PC-9 (cell line): ENCODE measurements at places on chromosomes 2 and 18.

GRCh38 chr2:25690058-25690457 lies 16.7 kb upstream of the DTNB start:
- no peaks in the 10 kb centered on the region for H3K36me3 ChIP-seq
- DNase-seq, result peak; percentile 43
- H3K27ac ChIP-seq, result no peak overlapping the region
- H3K4me3 ChIP-seq, result no peak overlapping the region
- no peaks in the 10 kb centered on the region for H3K27me3 ChIP-seq
- H3K4me1 ChIP-seq, result peaks cover 12% of the 10 kb centered on the region

DNA sequence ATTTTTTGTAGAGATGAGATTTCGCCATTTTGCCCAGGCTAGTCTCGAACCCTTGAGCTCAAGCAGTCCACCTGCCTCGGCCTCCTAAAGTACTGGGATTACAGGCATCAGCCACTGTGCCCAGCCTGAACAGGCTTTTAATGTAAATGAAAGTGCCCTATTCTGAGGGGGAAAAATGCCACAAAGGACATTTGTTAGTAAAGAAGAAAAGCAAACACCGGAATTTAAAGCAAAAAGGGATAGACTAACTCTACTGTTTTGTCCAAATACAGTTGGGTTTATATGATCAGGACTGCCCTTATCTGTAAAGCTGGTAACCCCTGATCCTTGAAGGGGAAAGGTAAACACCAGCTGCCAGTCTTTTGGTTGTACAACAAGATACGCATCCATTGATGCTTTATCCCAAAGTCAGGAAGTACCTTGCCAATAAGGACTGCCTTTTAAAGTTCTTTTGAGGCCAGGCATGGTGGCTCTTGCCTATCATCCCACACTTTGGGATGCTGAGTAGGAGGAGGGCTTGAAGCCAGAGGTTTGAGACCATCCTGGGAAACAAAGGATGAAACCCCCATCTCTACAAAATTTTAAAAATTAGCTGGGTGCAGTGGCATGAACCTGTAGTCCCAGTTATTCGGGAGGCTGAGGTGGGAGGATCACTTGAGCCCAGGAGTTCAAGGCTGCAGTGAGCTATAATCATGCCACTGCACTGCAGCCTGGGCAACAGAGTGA lies 13.1 kb downstream of the CLEC4F start:
- H3K27me3 ChIP-seq, result peaks cover 54% of the 10 kb centered on the region
- DNase-seq, result no peak
- no peak overlapping the region for H3K27ac ChIP-seq
- no peak overlapping the region for H3K4me3 ChIP-seq

DNA sequence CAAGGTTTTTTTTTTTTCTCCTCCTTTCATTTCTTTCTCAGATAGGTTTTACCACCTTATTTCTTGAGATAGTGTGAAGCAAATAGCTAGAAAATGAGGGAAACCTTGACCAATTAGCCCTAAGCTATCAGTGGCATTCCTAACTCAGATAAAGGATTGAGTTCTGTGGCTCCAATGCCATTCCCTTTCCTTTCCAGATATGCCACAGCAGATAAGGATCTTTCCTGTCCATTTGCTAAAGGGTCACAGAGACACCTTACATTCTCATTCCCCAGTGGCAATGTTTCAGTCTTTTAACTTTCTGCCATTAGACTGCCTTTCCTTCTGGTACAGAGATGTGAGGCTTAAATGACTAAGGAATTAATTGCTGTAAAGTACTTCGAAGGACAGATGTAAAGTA lies 81.7 kb downstream of the MGAT5 start:
- no peaks in the 10 kb centered on the region for H3K4me1 ChIP-seq
- no peaks in the 10 kb centered on the region for H3K36me3 ChIP-seq
- no peaks in the 10 kb centered on the region for H3K27me3 ChIP-seq
- no peak for DNase-seq
- no peak overlapping the region for H3K4me3 ChIP-seq
- no peak overlapping the region for H3K27ac ChIP-seq

GRCh38 chr2:216880509-216881184 lies 20.8 kb upstream of the TNP1 start:
- no peaks in the 10 kb centered on the region for H3K27me3 ChIP-seq
- no peaks in the 10 kb centered on the region for H3K36me3 ChIP-seq
- H3K4me3 ChIP-seq, result no peak overlapping the region
- no peak overlapping the region for H3K27ac ChIP-seq
- no peaks in the 10 kb centered on the region for H3K4me1 ChIP-seq
- no peak for DNase-seq

GRCh38 chr2:217622205-217623060 lies 380.4 kb downstream of the TNS1 start:
- DNase-seq, result no peak
- H3K27ac ChIP-seq, result no peak overlapping the region
- H3K4me3 ChIP-seq, result no peak overlapping the region
- no peaks in the 10 kb centered on the region for H3K4me1 ChIP-seq
- peaks cover 3% of the 10 kb centered on the region; the same call in 1 of the 2 replicates for H3K27me3 ChIP-seq

DNA sequence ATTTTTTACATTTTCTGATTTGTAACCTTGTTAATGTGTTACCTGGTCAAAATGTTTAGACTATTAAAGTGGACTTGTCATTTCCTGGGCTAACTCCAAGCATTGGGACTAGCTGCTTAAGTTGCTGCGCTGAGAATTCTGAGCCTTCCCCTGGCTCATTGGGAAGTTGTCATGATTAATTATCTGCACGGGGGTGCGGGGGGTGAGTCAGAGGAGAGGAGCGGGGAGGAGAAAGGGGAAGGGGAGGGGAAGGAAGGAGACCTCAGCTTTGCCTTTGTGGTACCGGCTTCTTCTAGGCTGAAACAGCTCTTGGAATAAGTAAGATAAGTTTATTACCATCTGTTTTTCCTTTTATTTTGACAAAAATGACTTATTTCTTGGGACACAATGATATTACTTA lies 52.9 kb upstream of the APCDD1 start:
- H3K36me3 ChIP-seq, result no peaks in the 10 kb centered on the region
- no peaks in the 10 kb centered on the region for H3K27me3 ChIP-seq
- H3K4me3 ChIP-seq, result no peak overlapping the region
- no peak overlapping the region for H3K27ac ChIP-seq
- no peaks in the 10 kb centered on the region for H3K4me1 ChIP-seq
